Activated CD4-positive, CD25-positive, alpha-beta regulatory T cell (primary cell): ENCODE measurements at places on chromosomes 7 and 10.

DNA sequence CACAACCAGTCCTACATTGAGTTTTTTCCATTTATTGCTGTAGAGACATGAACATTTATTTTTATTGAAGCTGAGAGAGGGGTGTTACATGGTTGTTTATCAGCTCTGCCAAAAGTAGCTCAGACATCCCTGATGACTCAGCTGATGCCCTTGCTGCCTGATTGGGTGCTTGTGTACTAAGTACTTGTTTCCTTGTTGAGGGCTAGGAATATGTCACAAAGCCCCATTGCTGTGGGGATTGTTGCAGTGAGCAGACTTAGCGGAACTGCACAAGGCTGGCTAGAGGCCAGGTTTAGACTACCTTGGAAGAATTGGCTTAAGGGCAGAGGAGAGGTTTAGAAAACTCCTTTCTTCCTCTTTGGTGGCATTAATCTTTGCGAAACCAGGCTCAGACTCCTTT, 110.6 kb downstream of the AUTS2 start:
- no peak for DNase-seq

GRCh38 chr7:25272265-25272664, 44.0 kb upstream of the NPVF start:
- DNase-seq = no peak

DNA sequence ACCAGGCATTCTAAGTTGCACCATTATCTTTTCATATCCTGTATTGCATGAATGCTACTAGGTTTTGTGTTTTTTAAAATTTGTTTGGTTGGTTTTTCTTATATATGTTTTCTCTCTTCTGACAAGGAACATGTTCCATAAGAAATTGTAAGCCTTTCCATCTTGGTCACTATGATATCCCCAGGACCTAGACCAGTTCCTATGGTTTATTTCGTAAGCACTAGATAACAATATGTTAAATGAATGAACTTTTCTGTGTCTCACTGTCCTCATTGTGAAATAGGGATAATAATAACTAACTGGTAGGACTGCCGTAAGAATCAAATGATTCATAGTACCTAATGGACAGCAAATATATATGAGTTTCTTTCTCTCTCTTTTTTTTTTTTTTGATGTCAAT, 146.3 kb downstream of the SEMA3E start:
- no peak for DNase-seq

- no peak for DNase-seq
These were observed 168.4 kb downstream of the CACNB2 start for GRCh38 chr10:18308600-18308999.

- no peak for DNase-seq
These were observed 10.1 kb downstream of the PON2 start for GRCh38 chr7:95424716-95425115.

GRCh38 chr10:13956826-13957225, 370.1 kb downstream of the PRPF18 start:
- DNase-seq = no peak

DNA sequence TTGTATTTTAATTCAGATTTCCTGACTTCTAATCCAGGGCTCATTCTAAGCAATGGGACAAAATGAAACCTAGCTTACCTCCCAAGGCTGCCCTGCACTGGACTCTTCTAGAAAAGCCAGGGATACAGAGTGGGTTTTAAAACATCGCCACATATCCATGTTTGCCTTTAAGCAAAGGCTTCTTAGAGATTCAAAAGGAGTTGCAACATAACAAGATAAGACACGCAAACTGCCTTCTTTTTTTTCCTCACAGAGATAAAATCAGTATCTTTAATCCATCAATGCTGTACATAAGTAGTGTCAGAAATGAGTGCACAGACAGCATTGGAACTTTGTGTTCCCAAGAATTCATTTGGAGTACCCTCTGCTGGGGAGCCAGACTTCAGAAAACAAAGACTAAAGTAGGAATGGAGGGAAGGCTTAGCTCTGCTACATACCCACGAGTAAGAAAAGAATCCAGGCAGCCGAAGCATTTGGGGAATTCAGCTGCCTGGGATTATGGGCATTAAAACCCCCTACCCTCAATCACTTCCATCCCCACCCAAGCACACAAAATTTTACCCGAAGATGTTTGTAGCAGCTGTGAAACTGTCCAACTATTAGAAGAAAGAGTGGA, 427.8 kb downstream of the ARL4A start:
- DNase-seq = no peak

- DNase-seq = no peak
These were observed 17.3 kb downstream of the KDM7A start for GRCh38 chr7:140159497-140159896.

GRCh38 chr10:88989824-88990383, 694 bp upstream of the FAS start:
- DNase-seq = no peak

GRCh38 chr7:14209896-14210484, 220.5 kb upstream of the ETV1 start:
- no peak for DNase-seq

DNA sequence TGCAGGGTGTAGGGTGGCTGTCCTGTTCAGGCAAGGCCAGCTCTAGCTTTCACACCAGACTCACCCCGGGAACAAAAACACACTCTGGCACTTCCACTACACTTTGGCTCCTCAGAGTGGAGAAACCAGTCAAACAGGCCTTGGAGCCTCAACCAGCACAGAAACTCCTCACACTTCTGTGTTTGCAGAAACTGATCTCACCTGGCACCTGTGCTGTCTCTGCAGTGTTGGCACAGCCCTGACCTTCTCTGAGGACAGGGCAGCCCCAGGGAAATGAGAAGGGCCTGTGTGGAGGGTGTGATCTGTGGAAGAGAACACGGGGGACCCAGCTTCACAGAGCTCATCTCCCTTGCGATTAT, 4.1 kb upstream of the CALML5 start:
- DNase-seq = no peak

DNA sequence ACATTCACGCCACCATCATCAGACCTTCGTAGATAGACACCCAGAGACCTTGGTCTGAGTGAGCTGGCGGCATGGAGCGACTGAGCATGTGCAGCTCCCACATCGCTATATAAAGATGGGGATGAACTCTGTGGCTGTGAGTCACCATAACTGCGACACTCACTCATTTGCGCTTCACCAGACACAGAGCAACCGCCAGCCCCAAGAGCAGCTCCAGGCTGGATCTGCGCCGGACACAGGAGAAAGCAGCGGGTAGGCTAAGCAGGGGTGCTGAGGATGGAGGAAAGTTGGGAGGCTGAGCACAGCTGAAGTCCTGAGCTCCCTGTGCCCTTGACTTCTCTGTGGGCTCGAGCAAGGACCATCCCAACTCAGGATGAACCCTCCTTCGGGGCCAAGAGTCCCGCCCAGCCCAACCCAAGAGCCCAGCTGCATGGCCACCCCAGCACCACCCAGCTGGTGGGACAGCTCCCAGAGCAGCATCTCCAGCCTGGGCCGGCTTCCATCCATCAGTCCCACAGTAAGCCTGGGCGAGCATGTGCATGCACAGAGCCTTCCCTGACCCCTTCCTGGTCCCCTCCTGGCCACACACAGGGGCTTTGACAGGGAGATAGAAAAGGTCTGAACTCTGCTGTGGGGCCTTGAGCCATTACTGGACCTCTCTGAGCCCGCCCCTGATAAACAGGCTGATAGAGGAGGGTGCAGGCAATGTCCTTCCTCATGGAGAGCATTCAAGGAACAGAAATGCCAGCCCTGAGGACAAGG, at the start of gene OPN4:
Gene OPN4, plus strand, starts transcription at position 137 of the 762 bp plus-strand sequence. Its CDS starts 237 bp downstream, at position 374.
- no peak for DNase-seq

DNA sequence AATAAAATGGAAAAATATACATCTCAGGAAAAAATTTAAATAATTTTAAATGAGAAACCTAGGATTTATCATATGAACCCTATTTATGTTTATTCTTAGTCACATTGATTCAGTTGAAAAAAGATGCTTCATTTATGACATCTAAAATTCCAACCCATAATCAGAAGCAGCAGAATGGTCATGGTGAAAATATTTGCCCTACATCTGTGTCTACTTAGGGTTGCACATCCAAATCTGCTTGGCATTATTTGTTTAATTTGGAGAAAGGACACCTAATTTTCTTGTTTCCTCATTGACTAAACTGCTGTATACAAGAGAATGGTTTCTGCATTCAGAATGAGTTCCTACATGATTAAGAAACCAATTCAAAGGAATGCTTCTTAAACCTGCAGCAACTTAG, 72.9 kb upstream of the SKAP2 start:
- DNase-seq = no peak

GRCh38 chr10:75272896-75273295, 37.1 kb upstream of the COMTD1 start:
- DNase-seq = no peak

DNA sequence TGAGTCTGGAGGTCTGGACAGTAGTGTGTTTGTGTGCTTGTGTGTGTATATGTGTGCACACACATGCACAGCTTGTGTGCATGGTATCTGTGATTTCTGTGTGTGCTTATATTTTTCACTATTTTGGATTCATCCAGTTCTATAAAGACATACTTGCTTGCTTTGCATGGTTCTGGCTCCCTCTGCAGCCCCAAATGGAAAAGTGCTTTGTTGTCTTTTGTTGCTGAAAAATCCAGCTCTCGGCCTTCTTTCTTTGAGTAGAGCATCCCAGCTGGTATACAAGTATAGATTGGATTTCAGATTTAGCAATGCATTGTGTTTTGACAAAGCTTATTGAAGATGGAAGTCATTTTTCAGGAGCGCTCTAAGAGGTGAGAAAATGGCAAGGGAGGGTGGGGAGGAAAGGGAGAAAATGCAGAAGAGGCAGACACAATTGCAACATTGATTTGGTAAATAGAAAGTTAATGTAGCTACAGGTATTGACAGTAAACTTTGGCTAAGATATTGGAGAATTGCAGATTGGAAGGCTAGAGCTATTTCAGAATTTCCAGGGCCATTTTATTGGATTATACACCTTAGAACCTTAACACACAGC, 333.9 kb downstream of the AUTS2 start:
- DNase-seq = no peak

DNA sequence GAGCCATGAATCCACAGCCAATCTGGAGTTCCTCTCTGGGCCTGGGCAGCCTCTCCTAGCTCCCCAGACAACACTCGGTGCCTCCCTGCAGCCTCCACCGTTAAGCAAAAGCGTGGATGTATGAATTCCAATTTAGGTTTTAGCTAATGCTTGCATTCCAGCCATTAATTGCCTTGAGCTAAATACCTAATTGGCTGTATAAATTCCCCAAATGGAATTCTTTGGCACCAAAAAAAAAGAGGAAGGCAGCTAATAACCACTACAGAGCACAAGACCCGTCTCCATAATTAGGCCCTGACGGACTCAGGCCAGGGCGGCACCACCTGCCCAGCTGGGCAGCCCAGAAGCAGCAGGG, 140.5 kb downstream of the PTPRN2 start:
- no peak for DNase-seq

DNA sequence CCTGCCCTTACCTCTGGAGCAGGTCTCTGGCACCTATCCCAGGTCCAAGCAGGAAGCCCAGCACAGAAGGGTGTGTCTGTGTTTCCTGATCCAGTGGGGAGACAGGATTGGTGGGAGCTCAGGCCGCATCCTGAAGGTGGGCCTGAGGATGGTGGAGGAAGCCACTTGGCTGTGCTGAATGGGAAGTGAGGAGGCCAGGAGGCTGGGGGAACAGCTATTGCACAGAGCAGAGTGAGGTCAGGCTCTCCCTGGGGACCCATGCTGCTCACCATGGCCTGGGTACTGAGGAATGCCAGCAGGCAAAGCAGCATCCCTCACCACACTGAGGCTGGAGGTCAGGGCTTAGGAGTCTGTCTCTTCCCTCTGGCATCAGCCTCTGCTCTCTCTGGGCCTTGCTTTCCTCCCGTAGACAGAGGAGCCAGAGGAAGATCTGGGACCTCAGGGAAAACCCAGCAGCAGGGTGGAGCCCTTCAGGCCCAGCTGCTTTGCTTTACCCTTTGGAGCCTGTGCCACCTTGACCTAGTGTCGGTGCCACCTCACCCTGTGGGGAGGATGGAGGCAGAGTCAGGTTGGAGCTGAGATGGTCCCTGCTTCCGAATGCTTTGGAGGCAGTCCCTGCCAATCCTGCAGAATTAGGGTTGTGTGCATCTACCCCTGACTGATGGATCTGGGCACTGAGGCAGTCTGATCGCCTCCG, 39.0 kb downstream of the CDH23 start:
- no peak for DNase-seq

DNA sequence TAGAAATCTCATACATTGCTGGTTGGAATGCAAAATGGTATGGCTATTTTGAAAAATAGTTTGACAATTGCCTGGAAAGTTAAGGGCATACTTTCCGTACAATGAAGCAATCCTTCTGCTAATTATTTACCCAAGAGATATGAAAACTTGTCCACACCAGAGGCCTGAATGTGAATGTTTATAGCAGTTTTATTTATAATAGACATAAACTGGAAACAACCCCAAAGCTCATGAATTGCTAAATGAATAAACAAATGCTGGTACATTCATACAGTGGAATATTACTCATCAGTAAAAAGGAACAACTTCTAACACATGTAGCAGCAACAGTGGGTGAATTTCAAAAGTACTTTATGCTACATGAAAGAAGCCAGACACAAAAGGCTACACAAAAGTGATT, 42.7 kb downstream of the MMRN2 start:
- DNase-seq = no peak

DNA sequence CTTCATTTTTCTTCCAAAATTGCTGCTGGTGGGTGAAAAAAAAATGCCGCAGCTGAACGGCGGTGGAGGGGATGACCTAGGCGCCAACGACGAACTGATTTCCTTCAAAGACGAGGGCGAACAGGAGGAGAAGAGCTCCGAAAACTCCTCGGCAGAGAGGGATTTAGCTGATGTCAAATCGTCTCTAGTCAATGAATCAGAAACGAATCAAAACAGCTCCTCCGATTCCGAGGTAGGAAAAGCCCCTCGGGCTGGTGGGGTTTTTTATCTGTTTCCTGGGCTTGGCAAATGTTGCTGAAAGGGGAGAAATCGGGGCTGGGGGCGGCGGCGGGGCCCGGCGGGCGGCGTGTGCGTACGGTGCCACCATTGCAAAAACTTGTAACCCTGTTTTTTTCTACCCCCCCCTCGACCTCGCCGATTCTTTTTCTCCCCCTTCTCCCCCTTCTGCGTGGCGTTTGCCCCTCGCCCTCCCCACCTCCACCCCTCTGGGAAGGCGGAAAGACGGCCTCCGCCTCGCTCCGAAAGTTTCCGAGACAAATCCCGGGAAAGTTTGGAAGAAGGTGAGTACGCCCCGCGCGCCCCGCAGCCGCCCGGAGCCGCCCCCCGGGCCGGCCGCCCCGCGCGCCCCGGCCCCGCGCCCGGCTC, 789 bp downstream of the TCF7L2 start:
- DNase-seq = no peak
